ENCODE measurements at places on chromosomes 12 and 14. TPM values are rescaled to one million over a fixed set of nuclear protein-coding genes. Genes with fewer than 3 reads are reported as not detected.

DNA sequence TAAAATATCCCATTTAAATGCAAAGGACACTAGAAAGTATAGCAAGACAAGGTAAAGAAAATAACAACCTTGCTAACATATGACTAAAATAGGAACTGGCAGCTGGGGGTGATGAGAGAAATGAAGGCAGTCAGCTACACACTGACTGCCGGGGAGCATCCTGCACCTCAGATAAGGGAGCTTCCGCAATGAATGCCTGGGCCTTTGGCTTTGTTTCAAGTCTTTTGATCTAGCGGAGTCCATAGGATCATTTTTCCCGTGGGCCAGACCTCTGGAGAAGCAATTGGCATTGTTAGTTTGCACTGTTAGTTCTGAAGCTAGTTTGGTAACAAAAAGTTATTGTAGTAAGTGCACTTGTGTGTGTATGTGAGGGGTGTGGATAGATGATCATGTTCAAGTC is 639.9 kb downstream of the DIO2 start:
- H3K27me3 ChIP-seq: no peaks in the 10 kb centered on the region
- no peaks in the 10 kb centered on the region for H3K4me1 ChIP-seq
- no peak for DNase-seq

- H3K27me3 ChIP-seq: no peaks in the 10 kb centered on the region
- peak overlapping the region; percentile 72 for H3K27ac ChIP-seq
- DNase-seq: peak; percentile 39
- peaks cover 21% of the 10 kb centered on the region for H3K4me1 ChIP-seq
- no peak overlapping the region for H3K4me3 ChIP-seq
Observed at GRCh38 chr12:93819050-93819491, 141.9 kb downstream of the CRADD start.

- DNase-seq: peak; percentile 16
- no peak overlapping the region for H3K4me3 ChIP-seq
- H3K27me3 ChIP-seq: no peaks in the 10 kb centered on the region
- no peak overlapping the region for H3K27ac ChIP-seq
Observed at GRCh38 chr14:58805605-58806409, 168.0 kb downstream of the DACT1 start.

DNA sequence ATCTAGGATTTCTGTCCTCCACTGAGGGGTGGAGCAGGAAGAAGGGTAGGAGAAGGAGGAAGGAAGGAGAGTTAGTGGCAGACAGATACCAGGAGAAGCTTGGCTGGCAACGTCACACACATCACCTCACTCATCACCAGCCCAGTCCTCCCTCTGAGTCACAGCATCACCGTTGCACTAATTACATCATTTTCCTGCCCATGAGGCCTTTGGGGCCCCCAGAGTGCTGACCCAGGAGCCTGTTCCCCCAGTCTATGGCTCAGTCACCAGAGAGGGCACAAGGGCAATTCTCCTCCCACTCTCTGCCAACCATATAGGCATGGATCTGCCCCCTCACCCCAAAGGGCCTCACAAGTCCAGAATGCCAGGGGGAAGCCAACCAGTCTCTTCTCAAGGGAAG is 4.6 kb downstream of the RND1 start:
- H3K27me3 ChIP-seq: no peaks in the 10 kb centered on the region
- no peak for DNase-seq
- H3K36me3 ChIP-seq: no peaks in the 10 kb centered on the region

- H3K36me3 ChIP-seq: no peaks in the 10 kb centered on the region
- H3K4me3 ChIP-seq: no peak overlapping the region
- peak overlapping the region; percentile 26 for H3K27ac ChIP-seq
- no peaks in the 10 kb centered on the region for H3K27me3 ChIP-seq
- no peak for DNase-seq
Observed at GRCh38 chr12:105696-106095, 39.1 kb downstream of the IQSEC3 start.

DNA sequence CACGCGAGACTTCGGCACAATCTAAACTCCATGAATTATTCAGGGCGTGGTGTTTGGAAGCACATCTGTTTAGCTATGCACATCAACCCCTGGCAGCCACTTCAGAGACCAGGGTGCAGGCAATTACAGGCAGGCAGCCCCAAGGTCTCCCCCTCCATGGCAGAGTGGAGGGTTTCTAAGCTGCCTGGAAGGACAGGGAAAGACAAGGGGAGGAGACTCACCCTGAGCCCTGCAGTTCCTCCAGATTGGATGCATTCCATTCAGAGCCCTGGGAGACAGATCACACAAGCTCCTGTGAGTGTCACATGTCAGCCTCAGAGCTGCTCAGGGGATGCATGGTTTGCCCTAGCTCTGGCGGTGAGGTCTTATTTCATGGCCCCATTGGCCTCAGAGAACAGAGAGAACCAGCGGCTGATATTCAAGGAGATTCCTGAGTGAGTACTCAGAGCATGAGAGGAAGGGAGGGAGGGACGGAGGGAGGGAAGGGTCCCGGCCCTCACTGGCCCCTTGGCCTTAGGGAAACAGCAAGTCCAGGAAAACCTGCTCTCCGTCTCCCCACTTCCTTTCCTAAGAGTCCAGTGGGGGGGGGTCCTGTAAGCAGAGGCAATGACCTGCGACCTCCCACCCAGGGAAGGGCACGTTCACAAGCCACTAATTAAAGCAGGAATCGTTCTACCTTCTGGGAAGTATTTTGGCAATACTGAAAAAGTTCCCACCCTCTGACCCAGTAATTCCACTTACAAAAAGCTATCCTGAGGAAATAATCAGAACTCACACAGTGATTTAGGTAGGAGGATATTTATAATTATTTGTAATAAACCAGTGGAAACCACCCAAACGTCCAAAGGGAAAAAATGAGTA is 55.1 kb downstream of the SSH1 start:
- peak overlapping the region; percentile 29 for H3K4me3 ChIP-seq
- H3K27ac ChIP-seq: peak overlapping the region; percentile 79
- H3K27me3 ChIP-seq: no peaks in the 10 kb centered on the region
- H3K4me1 ChIP-seq: peaks cover 20% of the 10 kb centered on the region
- peak; percentile 52 for DNase-seq

DNA sequence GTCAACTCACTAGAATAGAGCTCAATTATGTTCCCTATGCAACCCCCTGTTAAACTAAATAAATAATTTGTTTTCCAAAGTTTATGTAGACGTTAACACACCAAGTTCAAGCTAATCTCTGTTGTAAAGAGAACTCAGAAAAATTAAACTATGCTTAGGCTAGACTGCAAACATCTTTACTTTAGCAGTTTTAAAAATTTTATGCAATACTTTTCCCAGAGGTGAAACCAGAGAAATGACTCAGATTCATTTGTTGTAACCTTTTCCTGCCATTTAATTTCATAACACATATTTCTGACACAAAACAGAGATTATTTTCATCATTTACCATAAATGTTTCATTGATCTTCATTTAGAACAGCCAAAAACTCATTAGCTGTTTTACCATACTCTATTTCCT is 27.4 kb downstream of the ABCC9 start:
- DNase-seq: no peak
- H3K27ac ChIP-seq: no peak overlapping the region
- H3K36me3 ChIP-seq: peaks cover 5% of the 10 kb centered on the region

DNA sequence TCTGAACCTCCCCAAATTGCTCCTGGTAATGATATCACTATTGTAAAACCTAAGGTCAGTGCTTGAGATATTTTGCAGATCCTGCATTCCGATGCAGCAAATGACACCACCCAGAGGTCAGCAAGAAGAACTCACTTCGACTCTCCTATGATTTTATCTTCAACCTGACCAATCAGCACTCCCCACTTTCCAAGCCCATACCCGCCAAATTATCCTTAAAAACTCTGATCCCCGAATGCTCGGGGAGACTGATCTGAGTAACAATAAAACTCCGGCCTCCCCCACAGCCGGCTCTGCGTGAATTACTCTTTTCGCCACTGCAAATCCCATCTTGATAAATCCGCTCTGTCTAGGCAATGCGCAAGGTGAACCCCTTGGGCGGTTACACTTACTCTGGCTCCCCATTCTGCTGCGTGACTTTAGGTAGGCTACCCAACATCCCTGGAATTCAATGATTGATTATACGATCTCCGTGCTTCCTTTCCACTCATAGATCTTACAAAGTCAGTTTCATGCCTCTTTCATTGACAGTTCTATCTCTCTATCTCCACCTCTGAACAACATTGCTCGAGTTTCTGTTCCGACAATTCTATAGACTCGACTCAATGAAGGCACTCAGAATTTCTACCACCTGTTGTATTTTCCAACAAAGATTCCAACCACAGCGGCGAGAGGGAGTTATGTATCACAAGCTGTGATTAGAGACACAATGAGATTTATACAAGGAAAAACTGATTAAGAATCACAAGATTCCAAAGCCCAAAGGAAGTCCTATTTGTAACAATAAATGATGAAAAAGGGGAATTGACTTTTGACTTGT is 939 bp downstream of the NPC2 start:
- H3K4me3 ChIP-seq: peak overlapping the region; percentile 94
- peaks cover 61% of the 10 kb centered on the region for H3K4me1 ChIP-seq
- H3K36me3 ChIP-seq: peaks cover 12% of the 10 kb centered on the region
- H3K27me3 ChIP-seq: no peaks in the 10 kb centered on the region
- peak overlapping the region; percentile 91 for H3K27ac ChIP-seq

DNA sequence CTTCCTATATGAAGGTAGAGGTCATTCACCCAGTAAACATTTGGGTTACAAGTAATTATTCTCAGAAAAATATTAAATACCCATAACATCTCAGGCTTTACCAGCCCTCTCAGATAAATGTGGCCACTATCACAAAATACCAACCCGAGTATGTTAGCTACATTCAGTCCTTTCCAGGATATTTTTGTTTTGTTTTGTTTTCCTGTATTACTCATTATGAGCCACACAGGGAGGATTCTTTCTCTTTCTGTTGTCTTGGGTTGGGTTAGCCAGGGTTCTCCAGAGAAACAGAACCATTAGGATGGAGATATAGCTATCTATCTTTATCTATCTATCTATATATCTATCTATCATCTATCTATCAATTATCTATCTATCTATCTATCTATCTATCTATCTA is 947.6 kb upstream of the MDGA2 start:
- H3K27me3 ChIP-seq: no peaks in the 10 kb centered on the region
- no peaks in the 10 kb centered on the region for H3K36me3 ChIP-seq
- H3K4me1 ChIP-seq: no peaks in the 10 kb centered on the region
- H3K27ac ChIP-seq: no peak overlapping the region
- no peak for DNase-seq
- H3K4me3 ChIP-seq: no peak overlapping the region

DNA sequence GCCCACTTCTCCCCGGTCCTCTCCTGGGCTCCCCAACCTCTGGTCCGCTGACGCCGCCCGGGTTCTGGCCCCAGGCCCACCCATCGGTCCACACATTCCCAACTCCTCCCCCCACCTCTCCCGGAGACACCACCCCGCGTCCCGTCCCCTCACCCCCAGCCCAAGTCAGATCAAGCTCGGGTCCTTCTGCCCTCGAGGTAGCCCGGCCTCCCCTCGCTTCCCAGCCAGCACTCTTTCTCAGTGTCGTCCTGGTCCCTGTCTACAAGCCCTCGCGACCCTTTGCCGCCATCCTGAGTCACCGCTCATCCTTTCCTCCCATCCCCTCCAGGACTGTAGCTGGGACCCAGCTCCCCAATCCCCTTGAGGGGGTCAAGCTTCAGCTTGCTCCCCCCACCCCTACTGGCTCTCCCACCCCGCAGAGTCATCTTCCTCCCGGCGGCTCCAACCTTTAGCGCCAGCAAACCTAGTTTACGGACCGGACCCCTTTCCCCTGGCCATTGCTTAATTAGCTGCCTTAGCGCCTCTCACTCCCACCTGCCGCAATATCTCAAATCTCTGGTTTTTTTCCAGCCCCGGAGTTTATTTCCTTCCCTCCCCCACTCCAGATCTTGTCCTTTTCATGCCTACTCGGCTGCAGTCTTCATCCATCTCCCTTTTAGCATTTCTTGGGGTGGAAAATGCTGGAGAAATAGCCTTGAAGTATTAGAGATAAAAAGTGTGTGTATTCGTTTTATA is 1.1 kb downstream of the PPP4R4 start:
- peak overlapping the region; percentile 62 for H3K4me3 ChIP-seq
- H3K36me3 ChIP-seq: no peaks in the 10 kb centered on the region
- H3K27ac ChIP-seq: no peak overlapping the region
- peaks cover 16% of the 10 kb centered on the region for H3K27me3 ChIP-seq
- DNase-seq: peak; percentile 26

GRCh38 chr12:121800694-121801594 is 2.9 kb upstream of the SETD1B start:
- peaks cover 59% of the 10 kb centered on the region for H3K4me1 ChIP-seq
- no peaks in the 10 kb centered on the region for H3K27me3 ChIP-seq
- DNase-seq: peak; percentile 83
- H3K27ac ChIP-seq: peak overlapping the region; percentile 100
- peak overlapping the region; percentile 81 for H3K4me3 ChIP-seq
- H3K36me3 ChIP-seq: peaks cover 25% of the 10 kb centered on the region

GRCh38 chr14:77763316-77763715 is 2.4 kb upstream of the SNW1 start:
- no peaks in the 10 kb centered on the region for H3K27me3 ChIP-seq
- DNase-seq: no peak
- H3K36me3 ChIP-seq: no peaks in the 10 kb centered on the region
- H3K27ac ChIP-seq: no peak overlapping the region
- H3K4me3 ChIP-seq: no peak overlapping the region

GRCh38 chr14:49310298-49310697 is 275.9 kb downstream of the RPS29 start:
- DNase-seq: no peak
- no peak overlapping the region for H3K27ac ChIP-seq
- H3K4me3 ChIP-seq: no peak overlapping the region
- H3K36me3 ChIP-seq: no peaks in the 10 kb centered on the region

GRCh38 chr12:24057920-24058476 is 108.5 kb upstream of the SOX5 start:
- no peak overlapping the region for H3K4me3 ChIP-seq
- H3K4me1 ChIP-seq: no peaks in the 10 kb centered on the region
- H3K27ac ChIP-seq: no peak overlapping the region
- DNase-seq: no peak
- H3K36me3 ChIP-seq: no peaks in the 10 kb centered on the region

GRCh38 chr14:64971943-64972791 is at the start of gene RAB15:
Gene RAB15 (minus strand): TSS chr14:64972336. CDS start chr14:64972076, 260 bp downstream.
- peak within 1 kb of the TSS; percentile 90 for H3K4me3 ChIP-seq
- peaks cover 16% of the 10 kb centered on the region for H3K4me1 ChIP-seq
- DNase-seq: peak; percentile 32
- H3K27ac ChIP-seq: peak within 1 kb of the TSS; percentile 53
- no peaks in the 10 kb centered on the region for H3K27me3 ChIP-seq
- H3K36me3 ChIP-seq: no peaks in the 10 kb centered on the region

- no peaks in the 10 kb centered on the region for H3K27me3 ChIP-seq
- no peaks in the 10 kb centered on the region for H3K4me1 ChIP-seq
- H3K4me3 ChIP-seq: no peak overlapping the region
- no peaks in the 10 kb centered on the region for H3K36me3 ChIP-seq
Observed at GRCh38 chr12:116631619-116632018, 72.4 kb downstream of the MAP1LC3B2 start.

FGF6 gene
- not detected for total RNA-seq

NGB gene
- not detected for total RNA-seq

MAGOHB gene
- total RNA-seq: 10.9 TPM

RPS6KA5 gene
- 12.3 TPM for total RNA-seq

C1S gene
- 48.2 TPM for total RNA-seq

KCNMB4 gene
- 1.4 TPM for total RNA-seq

KNTC1 gene
- 3.0 TPM for total RNA-seq

INHBC gene
- total RNA-seq: not detected

FIGNL2 gene
- total RNA-seq: 0.69 TPM

Measured in heart right ventricle (tissue), 16 donors.